ENCODE measurements at places on chromosomes 1 and 21.

DNA sequence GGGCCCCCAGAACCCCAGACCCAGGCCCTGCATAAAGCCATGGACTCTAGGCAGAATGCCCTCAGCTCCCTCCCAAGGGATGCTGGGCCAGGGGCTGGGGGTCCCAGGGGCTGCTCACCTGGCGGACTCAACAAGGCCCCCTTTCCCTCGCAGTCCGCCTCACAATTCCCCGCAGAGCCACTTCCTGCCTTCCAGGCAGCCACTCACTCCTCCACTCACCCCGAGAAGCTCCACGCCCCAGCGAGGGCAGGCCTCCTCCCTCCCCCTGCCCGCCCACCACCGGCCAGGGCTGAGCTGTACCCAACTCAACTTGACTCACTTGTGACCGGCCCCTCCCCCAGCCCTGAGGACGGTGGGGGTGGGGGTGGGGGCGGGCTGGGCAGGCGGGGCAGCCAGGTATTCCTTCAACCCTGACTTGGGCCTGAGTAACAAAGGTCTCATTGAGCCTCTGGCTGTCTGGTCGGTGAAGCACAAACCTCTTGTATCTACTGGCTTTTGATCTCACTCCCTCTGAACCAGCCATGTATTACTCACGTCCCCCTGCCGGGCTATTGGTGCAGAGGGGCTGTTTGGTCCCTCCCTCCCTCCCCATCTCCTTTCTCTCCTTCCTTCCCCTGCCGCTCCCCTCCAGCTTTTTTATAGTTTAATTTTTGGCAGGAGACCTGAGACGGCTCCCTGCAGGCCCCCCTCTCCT is 5.9 kb downstream of the BLACAT1 start:
- no peak for DNase-seq

- no peak for DNase-seq
These were observed 19.5 kb downstream of the A3GALT2 start for GRCh38 chr1:33301273-33301984.

- no peak for DNase-seq
These were observed 29.8 kb upstream of the TADA1 start for GRCh38 chr1:166905900-166906299.

GRCh38 chr1:93616221-93616995 is 65.2 kb downstream of the BCAR3 start:
- no peak for DNase-seq

- no peak for DNase-seq
These were observed 25.1 kb downstream of the TIAM1 start for GRCh38 chr21:31318971-31319370.

DNA sequence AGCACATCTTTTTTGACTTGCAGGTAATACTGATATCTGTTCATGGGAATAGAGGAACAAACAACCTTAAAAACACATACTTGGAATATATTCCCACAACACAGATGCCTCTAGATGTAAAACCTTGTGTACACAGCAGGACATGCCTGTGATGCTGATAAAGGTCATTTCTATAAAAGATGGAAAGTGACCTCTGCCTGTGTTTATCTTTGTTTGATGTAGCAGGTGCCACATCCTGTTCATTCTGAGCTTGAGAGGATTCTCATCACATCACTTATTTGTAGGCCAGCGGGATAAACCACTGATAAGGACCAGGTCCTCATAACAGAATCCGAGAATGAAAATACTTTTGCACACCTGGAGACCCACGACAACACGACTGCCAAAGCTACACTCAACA is 133.7 kb downstream of the SMYD2 start:
- no peak for DNase-seq

DNA sequence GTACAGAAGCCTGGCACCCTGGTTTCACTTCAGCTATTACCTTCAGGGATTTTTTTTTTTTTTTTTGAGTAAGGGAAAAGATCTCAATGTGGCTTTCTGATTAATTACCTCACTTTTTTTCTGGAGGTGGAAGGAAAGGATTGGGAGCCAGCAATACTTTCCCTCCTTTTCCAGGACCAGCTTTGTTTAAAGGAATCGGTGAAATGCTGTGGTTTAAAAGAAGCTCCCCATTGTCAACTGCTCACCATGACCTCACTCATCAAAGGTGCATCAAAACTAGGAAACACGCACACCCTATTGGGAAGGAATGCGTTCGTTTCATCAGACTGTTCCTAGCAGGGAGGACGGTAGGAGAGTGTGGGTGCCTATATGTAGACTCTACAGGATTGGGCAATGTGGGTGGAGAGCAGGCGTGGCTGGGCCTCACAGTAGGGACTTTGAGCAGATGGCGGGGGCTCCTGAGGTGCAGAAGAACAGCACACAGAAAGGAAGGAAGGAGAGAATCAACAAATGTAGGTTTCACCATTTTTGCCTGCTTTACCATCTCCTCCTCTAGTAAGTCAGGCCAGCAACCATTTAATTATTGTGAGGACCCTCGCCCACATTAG is 13.0 kb downstream of the PHGDH start:
- no peak for DNase-seq

GRCh38 chr1:66276218-66276617 is 257.7 kb upstream of the SGIP1 start:
- no peak for DNase-seq

- no peak for DNase-seq
These were observed 19.3 kb downstream of the TEX38 start for GRCh38 chr1:46690931-46691421.

GRCh38 chr1:81151206-81151605 is 649.5 kb upstream of the ADGRL2 start:
- no peak for DNase-seq

- DNase-seq = no peak
These were observed 320.8 kb upstream of the ST6GALNAC5 start for GRCh38 chr1:76546354-76546933.

- DNase-seq = no peak
These were observed 2.5 kb upstream of the TMEM9 start for GRCh38 chr1:201156819-201157218.

GRCh38 chr1:11027316-11027715 is 14.9 kb downstream of the TARDBP start:
- no peak for DNase-seq

DNA sequence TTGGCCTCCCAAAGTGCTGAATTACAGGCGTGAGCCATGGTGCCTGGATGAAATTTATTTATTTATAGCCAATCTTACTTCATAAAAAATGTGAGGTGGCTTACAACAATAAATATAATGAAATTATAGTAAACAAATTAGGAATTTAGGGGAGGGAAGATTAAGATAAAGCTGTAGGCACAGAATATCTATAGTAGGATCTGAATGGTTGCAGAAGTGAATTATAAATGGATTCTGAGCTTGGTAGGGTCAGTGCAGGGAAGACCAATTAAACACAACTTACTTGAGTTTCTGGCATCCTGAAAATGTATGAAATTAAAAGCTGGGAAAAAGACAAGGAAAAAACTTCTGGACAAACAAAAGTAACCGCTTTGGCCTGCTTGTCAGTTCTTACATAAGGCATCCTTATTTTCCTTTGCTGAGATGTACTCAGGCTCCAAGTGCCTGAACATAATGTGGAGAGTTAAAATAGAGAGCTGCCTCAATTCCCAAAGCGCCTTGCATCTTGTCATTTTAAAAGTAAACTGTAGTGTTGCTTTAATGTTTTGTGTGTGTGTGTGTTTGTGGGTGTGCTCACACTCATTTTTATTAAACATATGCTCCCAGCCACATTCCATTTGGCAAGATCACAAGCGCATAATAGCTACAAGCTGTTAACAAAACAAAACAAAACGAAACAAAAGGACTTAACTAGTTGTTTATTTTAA is 247.3 kb downstream of the S1PR1 start:
- no peak for DNase-seq
